Bronchial epithelial cell (primary cell): ENCODE measurements at places on chromosomes 6 and 20. TPM values are rescaled to one million over a fixed set of nuclear protein-coding genes. Genes with fewer than 3 reads are reported as not detected.

GRCh38 chr6:89144354-89144906 lies 1.4 kb upstream of the PM20D2 start:
- no peak for DNase-seq

- DNase-seq = no peak
These were observed 142.4 kb upstream of the RIN2 start for GRCh38 chr20:19615629-19616028.

BPIFB1 gene
- total RNA-seq = not detected in 2 replicates

- peak; percentile 46 for DNase-seq
These were observed 262.4 kb upstream of the SUPT3H start for GRCh38 chr6:45640081-45640491.

ULBP2 gene
- 2.4 and 12.2 TPM in 2 replicates for total RNA-seq

DNA sequence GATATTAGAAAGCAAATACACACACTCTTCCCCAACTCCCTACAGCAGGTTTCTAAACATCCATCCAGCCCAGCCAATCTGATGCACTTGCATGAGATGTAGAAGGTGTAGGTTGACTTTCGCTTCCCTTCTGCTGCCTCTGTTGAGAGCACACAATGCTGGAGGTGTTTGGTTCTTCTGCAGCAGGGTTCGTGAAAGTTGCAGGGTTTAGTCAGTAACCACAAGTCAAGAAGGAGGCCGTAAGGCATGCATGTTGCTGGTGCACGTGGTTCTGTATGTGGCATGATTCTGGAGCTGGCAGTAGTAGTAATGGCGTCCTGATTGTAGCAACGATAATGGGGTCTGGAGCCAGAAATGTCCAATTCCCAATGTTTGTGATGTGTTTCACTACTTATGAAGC lies 53.0 kb downstream of the DEK start:
- DNase-seq = no peak

- no peak for DNase-seq
These were observed 47.3 kb upstream of the CLDN20 start for GRCh38 chr6:155216312-155217046.

HLA-DQB2 gene
- total RNA-seq = not detected in 2 replicates

NMBR gene
- total RNA-seq = not detected in 2 replicates

DNA sequence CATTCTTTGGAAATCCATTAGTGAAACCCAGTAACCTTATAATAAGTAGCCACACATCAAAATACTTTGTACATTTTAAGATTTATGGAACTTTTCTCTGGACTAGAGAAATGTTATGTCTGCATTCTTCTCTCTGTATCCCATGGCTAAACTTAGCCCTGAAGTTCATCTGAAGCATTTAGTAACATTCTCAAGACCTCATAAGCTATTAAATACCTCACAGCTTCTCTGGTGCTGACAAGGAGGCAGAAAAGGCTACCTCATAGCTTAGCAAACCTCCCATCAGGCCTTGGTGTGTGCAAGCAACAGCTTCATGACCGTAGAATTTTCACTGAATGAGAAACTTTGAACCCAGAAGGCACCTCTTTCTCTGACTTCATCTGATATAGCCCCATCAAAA lies 38.9 kb upstream of the HDGFL1 start:
- no peak for DNase-seq

- no peak for DNase-seq
These were observed 970.9 kb downstream of the TBC1D32 start for GRCh38 chr6:120363429-120363828.

ENPP3 gene
- not detected in 2 replicates for total RNA-seq

- peak; percentile 87 for DNase-seq
These were observed 83.4 kb downstream of the ADGRB3 start for GRCh38 chr6:68718385-68719073.

ARHGAP18 gene
- total RNA-seq = 3.1 and 4.5 TPM in 2 replicates

GRCh38 chr6:1820165-1820564 lies 210.4 kb downstream of the FOXC1 start:
- no peak for DNase-seq

- no peak for DNase-seq
These were observed 35.4 kb downstream of the PDYN start for GRCh38 chr20:1958426-1958825.

- DNase-seq = peak; percentile 2
These were observed 633.4 kb upstream of the EPHA7 start for GRCh38 chr6:94052749-94053148.

PABPC1L gene
- total RNA-seq = 17.1 and 24.2 TPM in 2 replicates

GRCh38 chr20:59819496-59820203 lies 113.8 kb downstream of the SYCP2 start:
- no peak for DNase-seq

GRCh38 chr20:54004445-54004844 lies 65.9 kb downstream of the BCAS1 start:
- DNase-seq = peak; percentile 1

DNA sequence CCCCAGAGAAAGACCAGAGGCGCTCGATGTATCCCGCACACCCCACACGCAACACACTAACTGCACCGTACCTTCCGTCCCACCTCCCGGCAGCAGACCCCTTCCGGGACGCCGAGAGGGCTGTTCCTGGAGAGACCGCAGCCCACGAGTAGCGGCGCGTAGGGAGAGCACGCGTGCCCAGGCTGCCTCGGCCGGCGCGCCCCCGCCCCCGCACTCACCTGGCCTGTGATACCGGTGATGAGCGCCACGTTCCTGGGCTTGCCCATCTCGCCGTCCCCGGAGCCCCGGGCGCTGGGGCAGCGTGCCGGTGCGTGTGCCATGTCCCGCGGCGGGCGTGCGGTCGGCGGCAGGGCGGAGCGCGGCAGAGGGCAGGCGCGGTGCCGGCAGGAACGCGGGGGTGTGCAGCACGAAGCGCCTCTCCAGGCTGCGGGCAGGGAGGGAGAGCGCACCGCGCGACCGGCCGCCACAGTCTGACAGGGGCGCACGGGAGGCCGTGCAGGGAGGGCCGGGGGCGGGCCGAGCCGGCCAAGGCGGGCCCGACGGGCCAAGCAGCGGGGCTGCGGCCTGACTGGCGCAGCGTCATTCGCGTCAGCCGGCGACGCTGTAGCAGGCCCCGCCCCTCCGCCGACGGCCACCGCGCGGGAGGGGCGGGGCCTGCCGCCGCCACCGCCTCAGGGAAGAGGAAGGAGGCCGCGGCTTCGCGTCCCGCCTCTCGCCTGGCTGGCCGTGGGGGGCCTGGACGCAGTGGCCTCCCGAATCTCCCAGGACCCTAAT lies at the start of gene GMDS:
Gene GMDS (minus strand): TSS at position 503 of the 774 bp plus-strand sequence.
- peak; percentile 74 for DNase-seq

DNA sequence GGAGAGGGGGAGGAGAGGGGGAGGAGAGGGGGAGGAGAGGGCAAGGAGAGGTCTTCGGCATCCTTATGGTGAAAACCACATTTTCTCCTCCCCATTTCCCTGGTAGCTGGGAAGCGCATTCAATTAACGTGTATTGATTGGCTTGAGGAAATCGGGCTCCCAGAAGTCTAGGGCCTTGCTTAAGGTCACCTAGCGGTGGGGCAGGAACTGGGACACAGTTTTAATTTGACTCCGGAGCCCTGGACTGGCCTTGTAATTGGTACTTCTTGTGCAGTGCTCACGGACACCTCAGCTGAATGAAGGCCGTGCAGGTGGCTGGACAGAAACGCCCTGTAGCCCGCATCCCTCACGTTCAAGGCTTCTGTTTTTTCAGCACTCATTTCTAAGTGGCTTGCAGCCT lies 42.8 kb downstream of the CTCFL start:
- no peak for DNase-seq

SALL4 gene
- total RNA-seq = 0.13 and 0.26 TPM in 2 replicates

DNA sequence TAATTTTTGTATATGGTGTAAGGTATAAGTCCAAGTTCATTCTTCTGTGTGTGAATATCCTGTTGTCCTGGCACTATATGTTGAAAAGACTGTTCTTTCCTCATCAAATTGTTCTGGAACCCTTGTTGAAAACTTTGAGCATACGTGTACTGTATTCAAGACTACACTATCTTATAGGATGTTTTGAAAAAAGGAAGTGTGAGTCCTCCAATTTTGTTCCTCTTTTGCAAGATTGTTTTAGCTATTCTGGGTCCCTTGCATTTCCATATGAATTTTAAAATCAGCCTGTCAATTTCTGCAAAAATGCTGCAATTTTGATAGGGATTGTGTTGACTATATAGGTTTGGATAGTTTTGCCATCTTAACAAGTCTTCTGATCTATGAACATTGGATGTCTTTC lies 195.2 kb downstream of the BACH2 start:
- no peak for DNase-seq
